ENCODE measurements at places on chromosomes 5 and 9. TPM values are rescaled to one million over a fixed set of nuclear protein-coding genes. Genes with fewer than 3 reads are reported as not detected.

DNA sequence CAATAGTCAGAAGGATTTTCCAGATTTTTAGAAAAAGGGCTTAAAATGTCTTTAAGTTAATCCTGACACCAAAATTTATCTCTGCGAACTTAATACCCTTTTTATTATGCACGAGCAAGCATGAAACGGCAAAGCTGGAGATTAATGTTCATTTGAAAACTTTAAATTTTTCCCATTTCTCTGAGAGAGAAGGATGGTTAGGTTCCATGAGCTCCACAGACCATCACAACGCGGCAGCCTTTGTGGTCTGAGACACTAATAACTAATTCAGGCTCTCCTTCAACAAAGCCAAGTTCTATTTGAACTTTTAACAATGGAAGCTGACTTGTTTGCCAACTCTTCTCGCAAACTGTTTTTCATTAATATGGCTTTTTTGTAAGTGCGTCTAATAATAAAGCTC lies 94.7 kb downstream of the MYO10 start:
- no peak overlapping the region for H3K27ac ChIP-seq
- no peak for DNase-seq
- no peak overlapping the region for H3K4me3 ChIP-seq
- peaks cover 15% of the 10 kb centered on the region for H3K27me3 ChIP-seq
- no peaks in the 10 kb centered on the region for H3K36me3 ChIP-seq

- no peak overlapping the region for H3K27ac ChIP-seq
- DNase-seq, result peak; percentile 25
- H3K36me3 ChIP-seq, result no peaks in the 10 kb centered on the region
- peaks cover 4% of the 10 kb centered on the region for H3K4me1 ChIP-seq
Observed at GRCh38 chr9:134189470-134190231, 25.3 kb upstream of the RNU6ATAC start.

- peaks cover 6% of the 10 kb centered on the region for H3K27me3 ChIP-seq
- no peaks in the 10 kb centered on the region for H3K36me3 ChIP-seq
- no peak for DNase-seq
- H3K4me3 ChIP-seq, result no peak overlapping the region
Observed at GRCh38 chr5:72662305-72662704, 154.2 kb upstream of the TNPO1 start.

- no peak overlapping the region for H3K4me3 ChIP-seq
- no peak overlapping the region for H3K27ac ChIP-seq
- no peaks in the 10 kb centered on the region for H3K4me1 ChIP-seq
- no peaks in the 10 kb centered on the region for H3K36me3 ChIP-seq
- no peak for DNase-seq
Observed at GRCh38 chr9:68746525-68746924, 41.5 kb downstream of the PIP5K1B start.

DNA sequence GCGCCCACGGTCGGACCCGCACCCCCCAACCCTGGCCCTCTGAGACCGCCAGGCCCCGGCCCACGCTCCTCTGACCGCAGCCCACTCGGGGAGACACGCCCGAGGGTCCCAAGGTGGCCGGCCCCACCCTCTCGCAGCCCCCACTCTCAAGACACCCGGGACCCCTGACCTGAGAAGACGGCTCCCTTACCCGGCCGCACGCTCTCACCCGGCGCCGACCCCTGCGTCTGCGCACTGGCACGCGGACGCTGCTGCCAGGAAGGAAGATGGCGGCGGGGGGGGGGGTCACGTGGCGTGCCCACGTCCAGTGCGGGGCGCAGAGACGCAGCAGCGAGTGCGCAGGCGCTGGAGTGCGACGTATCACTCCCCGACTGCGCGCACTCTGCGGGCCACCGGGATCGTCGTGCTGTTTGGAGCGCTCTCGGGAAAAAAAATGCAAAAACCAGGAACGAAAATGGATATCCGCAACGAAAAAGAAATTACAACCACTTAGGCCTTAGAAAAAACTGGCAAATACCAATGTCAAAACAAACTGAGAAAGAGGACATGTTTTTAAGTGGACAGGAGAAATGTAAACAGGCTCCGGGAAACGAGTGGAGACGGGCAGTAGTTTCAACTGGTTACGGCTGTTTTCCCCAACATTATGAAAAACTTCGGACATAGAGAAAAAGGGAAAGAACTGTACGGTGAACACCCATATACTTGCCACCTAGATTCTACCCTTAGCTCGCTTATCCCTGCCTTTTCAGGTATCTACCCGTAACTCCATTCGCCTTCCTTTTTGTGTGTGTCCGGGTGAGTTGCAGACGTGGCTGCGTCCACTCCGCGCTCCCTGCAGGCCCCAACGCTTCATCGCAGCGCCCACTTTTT lies at the start of gene MRPL36:
TSS of gene MRPL36 (minus strand) at position 236 of the 870 bp plus-strand sequence. CDS start 902 bp downstream, outside the sequence.
- H3K4me1 ChIP-seq, result peaks cover 42% of the 10 kb centered on the region
- H3K4me3 ChIP-seq, result peak within 1 kb of the TSS; percentile 89
- no peaks in the 10 kb centered on the region for H3K27me3 ChIP-seq
- peak; percentile 90 for DNase-seq

C5orf24 gene
- 37.0 TPM for total RNA-seq

All from activated naive CD8-positive, alpha-beta T cell treated with anti-CD3 and anti-CD28 coated beads, Interleukin-2, amount 10 ng/mL, durations not matched to agents 7 days and 5 days (primary cell).